ENCODE measurements at places on chromosomes 13 and 19. TPM values are rescaled to one million over a fixed set of nuclear protein-coding genes. Genes with fewer than 3 reads are reported as not detected.

The SLC8A2 gene
- 0.37 TPM for total RNA-seq

The LHFPL6 gene
- total RNA-seq = 8.2 TPM

The CRX gene
- not detected for total RNA-seq

The ZNF90 gene
- total RNA-seq = not detected

The EPSTI1 gene
- total RNA-seq = 0.30 TPM

The KLK7 gene
- total RNA-seq = not detected

The GPR18 gene
- not detected for total RNA-seq

The MAST1 gene
- total RNA-seq = 1.4 TPM

The MTUS2 gene
- 0.01 TPM for total RNA-seq

The OR7A5 gene
- total RNA-seq = not detected

The KIR2DL1 gene
- total RNA-seq = not detected

The PEAK3 gene
- total RNA-seq = 0.32 TPM

The ZNF573 gene
- total RNA-seq = 3.4 TPM

The ONECUT3 gene
- not detected for total RNA-seq

The NLRP11 gene
- total RNA-seq = not detected

The EDNRB gene
- not detected for total RNA-seq

The SIAH3 gene
- total RNA-seq = not detected

The MYO1F gene
- 0.39 TPM for total RNA-seq

The ATP4B gene
- total RNA-seq = not detected

The GIPR gene
- total RNA-seq = 2.3 TPM

The FAM83E gene
- total RNA-seq = 0.18 TPM

The VSIG10L gene
- 8.5 TPM for total RNA-seq

The SYCN gene
- not detected for total RNA-seq

The DLL3 gene
- total RNA-seq = 9.6 TPM

The ZNF888 gene
- not detected for total RNA-seq

The RAB11B gene
- 96.1 TPM for total RNA-seq

The GPR12 gene
- not detected for total RNA-seq

The PSG2 gene
- not detected for total RNA-seq

The B3GNT8 gene
- not detected for total RNA-seq

The EXOC3L2 gene
- total RNA-seq = 1.6 TPM

Measured in A549 treated with dexamethasone at 1 μM for 4 hours (cell line).